ENCODE measurements at places on chromosomes 2 and 18. TPM values are rescaled to one million over a fixed set of nuclear protein-coding genes. Genes with fewer than 3 reads are reported as not detected.

DNA sequence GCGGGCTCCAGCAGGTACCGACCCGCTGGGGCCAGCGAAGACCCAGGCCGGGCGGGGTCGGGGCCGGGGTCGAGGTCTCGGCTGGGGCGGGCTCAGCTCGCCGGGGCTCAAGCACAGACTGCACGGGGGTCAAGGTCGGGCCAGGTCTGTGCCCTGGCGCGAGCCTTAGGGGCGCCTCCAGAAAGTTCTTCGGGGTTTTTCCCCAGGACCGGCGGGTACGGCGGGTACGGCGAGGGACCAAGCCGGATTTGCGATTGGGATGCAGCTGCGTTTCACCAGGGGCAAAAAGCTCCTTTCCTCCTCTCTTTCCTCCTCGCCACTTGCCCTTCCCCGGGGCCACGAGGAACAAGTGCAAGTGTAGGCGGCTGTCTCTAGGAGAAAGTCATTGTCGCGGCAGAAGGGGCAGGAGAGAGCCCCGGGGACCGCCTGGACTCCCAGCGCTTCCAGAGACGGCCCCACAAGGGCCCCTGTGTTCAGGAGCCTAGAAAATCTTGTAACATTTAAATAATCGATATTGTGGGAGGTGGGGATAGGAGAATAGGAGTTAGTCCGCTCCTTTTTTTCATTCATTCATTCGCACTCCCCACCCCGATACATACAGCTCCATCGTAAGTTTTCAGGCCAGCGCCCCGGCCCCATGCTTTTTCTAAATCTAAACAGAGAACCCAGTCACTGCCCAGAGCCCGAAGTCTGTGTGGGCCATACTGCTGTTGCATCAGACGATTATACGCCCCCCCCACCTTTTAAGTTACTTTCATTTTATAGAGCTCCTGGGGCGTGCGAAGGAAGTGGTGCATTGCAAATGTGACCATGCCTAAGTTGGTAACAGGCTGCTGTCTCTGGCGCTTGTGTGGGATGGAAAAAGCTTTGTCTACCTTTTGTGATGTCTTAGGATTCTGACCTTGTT lies 679 bp downstream of the PMAIP1 start:
- DNase-seq, result peak; percentile 58

- no peak for DNase-seq
Measured at GRCh38 chr18:63881851-63882250, 5.7 kb upstream of the SERPINB2 start.

Gene SERPINB2
- total RNA-seq, result not detected

Gene EMILIN2
- 36.2 TPM for total RNA-seq

Gene CRYBA2
- total RNA-seq, result not detected

Gene PPP1R1C
- not detected for total RNA-seq

Gene MALT1
- total RNA-seq, result 28.8 TPM

DNA sequence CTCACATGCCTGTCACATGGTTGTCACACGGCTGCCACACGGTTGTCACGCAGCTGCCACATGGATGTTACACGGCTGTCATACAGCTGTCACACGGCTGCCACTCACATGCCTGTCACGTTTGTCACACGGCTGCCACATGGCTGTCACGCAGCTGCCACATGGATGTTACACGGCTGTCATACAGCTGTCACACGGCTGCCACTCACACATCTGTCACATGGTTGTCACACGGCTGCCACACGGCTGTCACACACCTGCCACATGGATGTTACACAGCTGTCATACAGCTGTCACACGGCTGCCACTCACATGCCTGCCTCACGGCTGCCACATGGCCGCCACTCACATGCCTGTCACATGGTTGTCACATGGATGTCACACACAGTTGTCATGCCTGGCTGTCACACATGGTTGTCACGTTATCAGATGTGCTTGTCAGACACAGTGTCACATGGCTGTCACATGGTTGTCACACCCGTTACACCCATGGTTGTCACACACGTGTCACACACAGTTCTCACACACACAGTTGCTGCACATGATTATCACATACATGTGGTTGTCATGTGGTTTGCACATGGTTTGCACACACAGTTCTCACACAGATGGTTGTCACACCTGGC lies 19.4 kb downstream of the KCNG2 start:
- DNase-seq, result no peak

DNA sequence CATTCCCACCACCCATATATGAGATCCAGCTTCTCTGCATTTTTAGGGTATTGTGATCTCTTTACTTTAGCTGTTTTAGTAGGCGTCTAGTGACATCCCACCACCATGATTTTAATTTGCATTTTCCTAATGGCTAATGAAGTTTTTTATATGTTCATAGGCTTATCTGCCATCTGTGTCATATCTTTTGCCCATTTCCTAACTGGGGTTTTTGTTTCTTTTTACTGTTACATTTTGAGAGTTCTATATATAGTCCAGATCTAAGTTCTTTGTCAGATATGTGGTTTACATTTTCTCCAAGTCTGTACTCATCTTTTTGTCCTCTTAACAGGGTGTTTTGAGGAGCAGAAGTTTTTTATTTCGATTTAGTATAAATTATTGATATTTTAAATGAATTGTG lies 39.6 kb downstream of the PTPN2 start:
- no peak for DNase-seq

- no peak for DNase-seq
Measured at GRCh38 chr2:205169464-205169863, 512.8 kb upstream of the NRP2 start.

GRCh38 chr2:60488291-60488690 lies 65.2 kb downstream of the BCL11A start:
- no peak for DNase-seq

Gene LRRC30
- not detected for total RNA-seq

DNA sequence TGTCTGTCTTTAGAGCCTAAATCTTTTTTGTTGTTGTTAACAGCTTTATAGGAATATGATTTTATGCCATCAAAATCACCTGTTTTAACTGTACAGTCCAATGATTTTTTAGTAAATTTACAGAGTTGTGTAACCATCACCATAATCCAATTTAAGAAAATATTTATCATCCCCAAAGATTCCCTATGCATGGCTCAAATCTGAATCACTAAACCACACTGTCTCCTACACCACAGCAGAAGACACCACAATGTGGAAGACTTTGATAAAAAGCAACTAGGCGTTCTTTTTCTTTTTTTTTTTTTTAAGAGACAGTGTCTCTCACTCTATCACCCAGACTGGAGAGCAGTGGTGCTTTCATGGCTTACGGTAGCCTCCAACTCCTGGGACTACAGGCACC lies 99.6 kb downstream of the TXNL1 start:
- DNase-seq, result no peak

- no peak for DNase-seq
Measured at GRCh38 chr2:55156326-55156725, 75.8 kb downstream of the CLHC1 start.

- no peak for DNase-seq
Measured at GRCh38 chr2:202883987-202884675, 12.6 kb upstream of the ICA1L start.

DNA sequence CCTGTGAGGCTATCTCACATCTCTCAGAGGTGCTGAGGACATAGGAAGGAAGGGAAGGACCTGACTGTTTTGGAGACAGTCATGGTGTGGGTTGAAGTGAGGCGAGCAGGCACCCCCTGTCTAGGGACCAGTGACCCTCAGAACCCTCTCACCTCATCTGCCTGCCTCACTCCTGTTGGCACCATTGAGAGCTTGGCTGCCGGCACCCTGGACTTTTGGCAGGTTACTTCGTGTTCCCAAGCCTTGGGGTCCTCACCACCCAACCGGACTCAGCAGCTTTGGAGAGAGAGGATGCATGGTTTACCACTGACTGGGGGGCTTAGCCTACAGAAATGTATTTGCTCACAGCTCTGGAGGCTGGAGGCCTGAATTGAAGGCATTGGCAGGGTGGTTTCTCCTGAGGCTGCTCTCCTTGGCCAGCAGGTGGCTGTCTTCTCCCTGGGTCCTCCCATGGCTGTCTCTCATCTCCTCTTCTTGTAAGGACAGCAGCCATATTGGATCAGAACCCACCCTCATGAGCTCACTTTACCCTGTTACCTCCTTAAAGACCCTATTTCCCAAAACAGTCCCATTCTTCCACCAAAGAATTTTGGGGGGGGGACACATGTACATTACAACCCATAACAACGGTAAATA lies 142.0 kb downstream of the TSN start:
- no peak for DNase-seq

- no peak for DNase-seq
Measured at GRCh38 chr2:59798687-59799232, 754.7 kb downstream of the BCL11A start.

- DNase-seq, result no peak
Measured at GRCh38 chr18:62494764-62495163, 28.1 kb upstream of the ZCCHC2 start.

DNA sequence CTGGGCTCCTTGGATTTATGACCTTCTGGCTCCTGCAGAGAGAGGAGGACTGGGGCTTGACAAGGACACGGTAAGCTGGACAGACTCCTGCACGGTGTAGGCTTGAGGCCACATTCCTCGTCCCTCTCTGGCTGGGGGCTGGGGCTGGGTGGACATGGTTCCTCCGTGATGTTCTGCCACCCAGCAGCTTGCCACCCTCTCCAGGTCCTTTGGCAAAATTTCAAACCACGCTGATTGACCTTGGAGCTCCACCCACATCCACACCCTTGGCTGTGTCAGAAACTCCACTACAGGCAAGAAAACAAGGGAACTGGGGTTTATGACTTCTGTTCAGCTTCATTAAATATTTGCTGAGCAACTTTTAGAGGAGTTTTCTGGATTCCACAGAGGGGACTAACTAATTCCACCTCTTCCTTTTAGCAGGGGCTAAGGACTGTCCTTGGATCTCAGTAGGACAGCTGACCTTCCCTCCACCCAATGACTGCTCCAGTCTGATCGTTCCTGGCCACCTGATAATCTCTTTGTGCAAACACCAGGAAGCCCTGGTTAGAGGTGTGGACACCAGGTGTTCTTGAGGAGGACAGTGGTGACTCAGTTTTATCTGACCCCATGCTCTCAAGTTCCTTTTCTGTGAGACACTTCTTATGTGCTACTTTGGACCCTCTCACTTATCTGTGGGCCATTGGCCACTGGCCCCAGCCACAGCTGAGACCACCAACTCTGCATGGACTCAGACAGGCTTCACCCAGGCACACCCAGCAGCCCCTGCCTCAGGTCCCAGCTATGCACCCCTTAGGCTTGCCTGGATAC lies 29.3 kb downstream of the GPR55 start:
- DNase-seq, result peak; percentile 14

- DNase-seq, result no peak
Measured at GRCh38 chr2:149465873-149466272, 121.7 kb downstream of the MMADHC start.

GRCh38 chr2:164717000-164717803 lies 95.9 kb upstream of the GRB14 start:
- no peak for DNase-seq

GRCh38 chr18:3218819-3219218 lies 949 bp downstream of the MYOM1 start:
- no peak for DNase-seq

Gene CHRNG
- not detected for total RNA-seq

Gene C2orf80
- not detected for total RNA-seq

Gene KIF1A
- not detected for total RNA-seq

DNA sequence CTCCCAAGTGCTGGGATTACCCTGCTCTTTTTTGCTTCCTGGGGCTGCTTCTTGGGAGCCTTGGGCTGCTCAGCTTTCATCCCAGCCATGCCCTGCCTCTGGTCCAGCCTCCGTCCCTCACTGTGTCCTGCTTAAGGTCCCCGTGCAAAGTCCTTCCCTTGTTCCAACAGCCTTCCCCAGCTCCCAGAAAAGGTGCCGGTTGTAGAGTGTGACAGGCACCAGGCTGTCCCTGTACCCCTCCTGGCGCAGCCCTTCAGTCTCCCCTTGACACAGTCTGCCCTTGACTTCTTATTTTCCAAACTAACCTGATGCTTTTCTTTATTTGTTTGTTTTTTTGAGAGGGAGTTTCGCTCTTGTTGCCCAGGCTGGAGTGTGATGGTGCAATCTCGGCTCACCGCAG lies 20.1 kb upstream of the ALPI start:
- DNase-seq, result peak; percentile 8

Gene ALPP
- total RNA-seq, result 37.0 TPM

Gene MRO
- not detected for total RNA-seq
